Lung (tissue), 17 donors: ENCODE measurements at places on chromosomes 13 and 19. TPM values are rescaled to one million over a fixed set of nuclear protein-coding genes. Genes with fewer than 3 reads are reported as not detected.
A peak's percentile ranks its signal among the peaks of the same experiment; 100 is the strongest.

GRCh38 chr13:73195091-73195490 is 136.3 kb downstream of the KLF5 start:
- no peaks in the 10 kb centered on the region for H3K36me3 ChIP-seq
- H3K27ac ChIP-seq, result no peak overlapping the region
- no peaks in the 10 kb centered on the region for H3K27me3 ChIP-seq
- H3K4me3 ChIP-seq, result no peak overlapping the region

- H3K27ac ChIP-seq, result no peak overlapping the region
- H3K4me3 ChIP-seq, result no peak overlapping the region
- no peaks in the 10 kb centered on the region for H3K36me3 ChIP-seq
- no peak for DNase-seq
Observed at GRCh38 chr13:81757348-81757970, 1416.5 kb upstream of the SPRY2 start.

GRCh38 chr13:48531416-48532255 is 1.2 kb downstream of the RCBTB2 start:
- no peaks in the 10 kb centered on the region for H3K27me3 ChIP-seq
- no peaks in the 10 kb centered on the region for H3K4me1 ChIP-seq
- no peak for DNase-seq
- no peaks in the 10 kb centered on the region for H3K36me3 ChIP-seq

RANBP3 gene
- polyA plus RNA-seq, result 49.4 TPM

DNA sequence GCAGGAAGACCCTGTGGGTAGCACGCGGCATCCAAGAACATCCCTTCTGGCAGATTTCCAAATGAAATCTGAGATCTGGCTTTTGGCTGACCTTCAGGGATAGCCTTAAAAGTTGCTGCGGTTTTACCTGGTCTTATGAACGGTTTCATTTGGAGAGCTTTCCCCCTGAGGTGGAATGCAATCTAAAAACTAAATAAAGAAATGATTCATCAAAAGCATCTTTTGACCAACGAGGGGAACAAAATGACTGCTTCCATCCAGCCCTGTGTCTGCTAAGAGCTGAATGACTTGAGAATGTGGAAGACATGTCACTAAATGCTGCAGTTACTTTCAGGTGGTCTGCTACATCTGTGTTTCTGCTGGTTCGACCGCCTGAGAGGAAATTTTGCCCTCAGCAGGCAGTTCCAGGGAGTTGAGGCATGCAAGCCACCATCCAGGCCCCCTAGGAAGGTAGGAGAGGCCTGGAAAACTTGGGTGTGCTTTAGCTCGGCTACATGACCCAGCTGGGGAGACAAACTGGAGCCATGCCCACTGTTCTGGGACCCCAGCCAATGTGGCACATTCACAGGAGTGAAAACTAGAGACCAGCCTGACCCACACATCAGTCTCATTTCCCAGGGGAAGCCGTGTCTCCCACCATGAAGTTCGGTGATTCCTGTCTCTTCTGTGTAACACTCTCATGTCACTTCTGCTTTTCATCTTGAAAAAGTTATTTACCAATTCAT is 175.1 kb upstream of the KL start:
- H3K27me3 ChIP-seq, result no peaks in the 10 kb centered on the region
- no peaks in the 10 kb centered on the region for H3K36me3 ChIP-seq
- no peak overlapping the region for H3K27ac ChIP-seq
- no peak overlapping the region for H3K4me3 ChIP-seq
- peaks cover 42% of the 10 kb centered on the region for H3K4me1 ChIP-seq

DNA sequence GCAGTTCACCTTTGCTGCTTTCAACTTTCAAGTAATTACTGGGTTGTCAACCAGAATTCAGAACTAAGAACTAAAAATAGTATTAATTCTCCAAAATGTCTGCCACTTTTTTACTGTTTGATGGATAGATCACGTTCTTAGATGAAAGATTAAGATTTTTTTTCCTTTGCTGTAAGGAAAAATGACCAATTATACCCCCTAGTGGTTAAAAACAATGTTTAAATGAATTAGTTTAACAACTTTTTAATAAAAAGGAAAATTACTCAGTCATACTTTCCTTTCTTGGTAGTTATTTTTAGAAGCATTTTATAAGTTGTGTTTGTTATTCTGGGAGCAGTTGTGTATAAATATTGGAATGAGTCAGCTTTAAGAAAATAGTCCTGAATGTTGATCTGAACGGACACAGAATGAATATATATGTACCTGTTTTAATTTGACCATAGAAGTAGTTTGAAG is 4.6 kb downstream of the TM9SF2 start:
- no peak for DNase-seq
- no peaks in the 10 kb centered on the region for H3K36me3 ChIP-seq
- H3K27ac ChIP-seq, result no peak overlapping the region
- H3K4me3 ChIP-seq, result no peak overlapping the region
- no peaks in the 10 kb centered on the region for H3K27me3 ChIP-seq

DNA sequence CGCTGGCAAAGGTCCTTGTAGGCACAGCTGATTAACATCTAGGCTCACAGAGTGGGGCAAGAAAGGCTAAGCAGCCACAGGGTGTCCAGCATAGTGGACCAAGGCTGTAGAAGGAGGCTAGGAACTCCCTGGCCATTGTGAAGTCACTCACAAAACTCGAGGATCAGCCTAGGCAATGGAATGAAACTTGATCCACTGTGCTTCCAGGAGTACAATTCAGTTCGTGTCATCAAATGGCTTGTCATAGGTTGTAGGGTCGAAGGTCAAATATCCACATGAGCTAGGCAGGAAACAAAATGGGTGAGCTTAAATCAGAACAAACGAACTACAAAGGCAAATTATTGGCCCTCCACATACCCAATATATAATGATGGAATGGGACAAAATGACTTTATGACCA is 4.4 kb upstream of the FAM187B start:
- H3K4me3 ChIP-seq, result no peak overlapping the region
- no peaks in the 10 kb centered on the region for H3K4me1 ChIP-seq
- H3K27ac ChIP-seq, result no peak overlapping the region
- no peaks in the 10 kb centered on the region for H3K36me3 ChIP-seq
- DNase-seq, result no peak

DNA sequence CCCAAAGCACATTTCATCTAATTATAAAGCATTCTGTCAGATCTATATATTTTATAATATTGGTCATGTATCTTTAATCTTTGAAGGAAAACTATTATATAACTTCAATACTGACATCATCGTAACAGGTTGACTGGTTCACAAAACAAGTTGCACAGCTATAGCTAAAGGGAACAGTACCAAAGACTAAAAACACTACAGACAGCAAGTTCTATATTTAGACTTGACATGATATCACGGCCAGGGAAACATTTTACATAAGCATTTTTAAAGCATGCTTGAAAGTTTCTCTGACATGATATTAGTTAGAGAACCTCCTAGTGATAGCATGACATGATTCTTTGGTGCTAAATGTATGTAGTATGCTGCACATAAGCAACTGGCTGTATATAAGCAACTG is 182.5 kb downstream of the NDFIP2 start:
- DNase-seq, result peak; percentile 64
- no peaks in the 10 kb centered on the region for H3K27me3 ChIP-seq
- H3K4me1 ChIP-seq, result peaks cover 3% of the 10 kb centered on the region
- no peak overlapping the region for H3K27ac ChIP-seq
- no peaks in the 10 kb centered on the region for H3K36me3 ChIP-seq

TNFSF13B gene
- polyA plus RNA-seq, result 6.0 TPM

ZNF844 gene
- polyA plus RNA-seq, result 3.9 TPM

- DNase-seq, result no peak
- H3K4me3 ChIP-seq, result no peak overlapping the region
- H3K4me1 ChIP-seq, result no peaks in the 10 kb centered on the region
- H3K27me3 ChIP-seq, result no peaks in the 10 kb centered on the region
Observed at GRCh38 chr19:38561053-38561606, 56.6 kb downstream of the MAP4K1 start.

TUBB4A gene
- polyA plus RNA-seq, result 0.05 TPM

DNA sequence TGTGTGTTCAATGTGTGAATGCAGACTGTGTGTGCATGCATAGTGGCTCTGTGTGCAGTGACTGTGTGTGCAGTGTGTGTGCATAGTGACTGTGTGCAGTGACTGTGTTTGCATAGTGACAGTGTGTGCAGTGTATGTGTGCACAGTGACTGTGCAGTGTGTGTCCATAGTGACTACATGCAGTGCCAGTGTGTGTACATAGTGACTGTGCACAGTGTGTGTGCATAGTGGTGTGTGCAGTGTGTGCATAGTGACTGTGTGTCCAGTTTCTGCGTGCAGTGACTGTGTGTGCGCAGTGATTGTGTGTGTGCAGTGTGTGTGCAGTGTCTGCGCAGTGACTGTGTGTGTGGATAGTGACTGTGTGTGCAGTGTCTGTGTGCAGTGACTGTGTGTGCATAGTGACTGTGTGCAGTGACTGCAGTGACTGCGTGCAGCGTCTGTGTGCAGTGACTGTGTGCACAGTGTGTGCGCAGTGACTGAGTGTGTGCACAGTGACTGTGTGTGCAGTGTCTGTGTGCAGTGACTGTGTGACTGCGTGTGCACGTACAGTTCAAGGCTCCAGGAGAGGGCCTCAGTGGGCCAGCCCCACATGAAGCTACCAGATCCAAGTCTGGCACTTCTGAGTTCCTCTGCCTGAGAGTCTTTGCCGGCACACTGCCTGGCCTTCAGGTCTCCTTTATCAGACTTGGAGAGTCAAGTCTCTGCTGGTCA is 90.3 kb downstream of the IER2 start:
- no peaks in the 10 kb centered on the region for H3K27me3 ChIP-seq
- DNase-seq, result no peak
- H3K27ac ChIP-seq, result no peak overlapping the region
- no peaks in the 10 kb centered on the region for H3K4me1 ChIP-seq
- no peak overlapping the region for H3K4me3 ChIP-seq
- no peaks in the 10 kb centered on the region for H3K36me3 ChIP-seq

PRSS57 gene
- 0.10 TPM for polyA plus RNA-seq

DNA sequence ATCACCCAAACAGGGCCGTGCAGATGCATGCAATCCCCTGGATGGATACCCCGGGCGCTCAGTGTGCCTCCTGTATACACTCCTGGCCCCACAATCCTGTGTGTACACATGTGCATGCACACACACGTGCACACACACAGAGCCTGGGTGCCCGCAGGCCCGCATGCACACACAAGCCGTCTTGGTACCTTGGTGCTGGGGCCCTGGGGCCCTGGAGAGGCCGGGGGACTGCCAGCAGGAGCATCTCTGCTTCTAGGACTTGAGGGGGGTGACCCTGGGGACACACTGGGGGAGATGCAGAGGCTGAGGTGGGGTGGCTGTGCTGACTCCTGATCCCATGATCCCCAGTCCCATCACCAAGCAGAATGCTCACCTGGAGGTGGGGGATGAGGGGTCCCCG is 15.6 kb upstream of the EPOR start:
- H3K27ac ChIP-seq, result no peak overlapping the region
- H3K4me1 ChIP-seq, result no peaks in the 10 kb centered on the region
- no peaks in the 10 kb centered on the region for H3K27me3 ChIP-seq
- no peak for DNase-seq
- no peaks in the 10 kb centered on the region for H3K36me3 ChIP-seq
- H3K4me3 ChIP-seq, result no peak overlapping the region

DNA sequence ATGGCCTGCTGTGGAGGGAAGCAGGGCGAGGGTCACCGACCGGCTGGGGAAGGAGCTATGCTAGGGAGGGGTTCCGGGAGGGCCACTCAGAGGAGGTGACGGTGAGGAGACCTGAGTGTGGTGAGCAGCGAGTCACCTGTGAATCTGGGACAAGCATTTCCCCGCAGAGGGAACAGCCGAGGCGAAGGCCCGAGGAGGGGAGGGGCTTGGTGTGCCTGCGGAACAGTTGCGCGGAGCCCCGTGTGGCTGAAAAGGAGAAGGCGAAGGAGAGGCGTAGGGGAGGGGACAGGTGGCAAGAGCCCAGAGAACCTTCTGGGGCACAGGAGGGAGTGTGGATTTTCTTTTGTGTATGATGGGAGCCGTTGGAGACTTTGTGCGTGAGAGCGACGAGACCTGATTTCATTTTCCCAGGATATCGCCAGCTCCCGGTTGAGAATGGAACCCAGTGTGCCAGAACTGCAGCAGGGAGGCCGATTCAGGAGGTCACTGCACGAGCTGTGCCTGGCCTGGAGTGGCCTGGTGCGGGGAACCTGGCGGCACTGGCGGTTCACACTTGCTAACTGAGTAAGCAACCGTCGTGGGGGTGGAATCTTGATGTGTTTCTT is 117.7 kb upstream of the ZNF507 start:
- no peaks in the 10 kb centered on the region for H3K27me3 ChIP-seq
- no peak overlapping the region for H3K27ac ChIP-seq
- no peak for DNase-seq
- no peaks in the 10 kb centered on the region for H3K36me3 ChIP-seq
- no peak overlapping the region for H3K4me3 ChIP-seq
- no peaks in the 10 kb centered on the region for H3K4me1 ChIP-seq

GRCh38 chr19:29528350-29528945 is 2.7 kb downstream of the VSTM2B start:
- no peaks in the 10 kb centered on the region for H3K36me3 ChIP-seq
- peaks cover 9% of the 10 kb centered on the region for H3K4me1 ChIP-seq
- peaks cover 53% of the 10 kb centered on the region for H3K27me3 ChIP-seq
- H3K4me3 ChIP-seq, result no peak overlapping the region

DNA sequence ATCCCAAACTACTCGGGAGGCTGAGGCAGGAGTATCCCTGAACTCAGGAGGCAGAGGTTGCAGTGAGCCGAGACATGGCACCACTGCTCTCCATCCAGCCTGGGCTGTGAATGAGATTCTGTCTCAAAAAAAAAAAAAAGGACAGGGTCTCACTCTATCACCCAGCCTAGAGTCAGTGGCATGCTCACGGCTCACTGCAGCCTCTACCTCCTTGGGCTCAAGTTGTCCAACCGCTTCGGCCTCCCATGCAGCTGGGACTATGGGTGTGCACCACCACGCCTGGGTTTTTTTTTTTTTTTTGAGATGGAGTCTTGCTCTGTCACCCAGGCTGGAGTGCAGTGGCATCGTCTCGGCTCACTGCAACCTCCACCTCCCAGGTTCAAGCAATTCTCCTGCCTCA is 14.6 kb downstream of the MKNK2 start:
- H3K36me3 ChIP-seq, result peaks cover 32% of the 10 kb centered on the region
- H3K27ac ChIP-seq, result no peak overlapping the region
- peaks cover 8% of the 10 kb centered on the region for H3K4me1 ChIP-seq
- H3K4me3 ChIP-seq, result no peak overlapping the region
- no peaks in the 10 kb centered on the region for H3K27me3 ChIP-seq

DNA sequence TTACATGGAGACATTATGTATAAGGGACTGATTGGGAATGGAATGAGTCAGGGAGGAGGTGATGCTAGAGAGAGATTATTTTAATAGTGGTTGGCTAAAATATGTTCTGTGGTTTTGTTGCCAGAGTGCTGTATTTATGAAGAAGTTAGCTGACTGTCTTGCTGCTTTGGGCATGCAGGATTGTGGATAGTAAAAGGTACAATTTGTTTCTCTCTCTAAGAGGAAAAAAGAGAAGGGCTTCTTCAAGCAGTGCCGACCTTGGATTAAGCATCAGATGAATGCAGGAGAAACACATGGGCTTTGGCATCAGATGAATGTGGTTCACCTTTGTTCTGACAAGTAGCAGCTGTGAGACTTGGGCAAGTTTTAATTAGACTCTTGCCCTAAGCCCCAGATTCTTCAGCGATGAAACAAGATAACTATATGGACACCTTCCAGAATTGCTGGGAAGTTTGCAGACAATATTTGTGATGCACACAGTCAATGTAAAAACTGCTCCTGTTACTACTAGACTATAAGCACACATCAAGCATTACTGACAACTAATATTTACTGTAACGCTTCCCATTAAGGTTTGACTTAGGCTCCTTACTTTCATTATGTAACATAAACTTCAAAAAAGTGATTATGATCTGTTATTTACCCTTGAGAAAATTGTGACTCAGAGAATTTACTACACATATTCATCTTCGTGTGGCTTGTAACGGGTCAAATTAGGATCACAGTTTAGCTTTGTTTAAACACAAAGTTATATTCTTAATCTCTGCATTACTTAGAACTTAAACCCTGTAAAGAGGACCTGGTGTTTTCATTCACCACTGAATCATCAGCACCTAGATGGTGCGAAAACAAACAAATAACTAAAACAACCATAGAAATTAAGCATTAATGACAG is 824.0 kb downstream of the PCDH9 start:
- no peak overlapping the region for H3K4me3 ChIP-seq
- no peaks in the 10 kb centered on the region for H3K27me3 ChIP-seq
- H3K4me1 ChIP-seq, result no peaks in the 10 kb centered on the region
- H3K27ac ChIP-seq, result no peak overlapping the region
